Activated T-helper 1 cell treated with anti-CD3 and anti-CD28 coated beads, Interleukin-2, amount 50 U/mL, for 16 hours (primary cell): ENCODE measurements at places on chromosomes 3 and 15.

DNA sequence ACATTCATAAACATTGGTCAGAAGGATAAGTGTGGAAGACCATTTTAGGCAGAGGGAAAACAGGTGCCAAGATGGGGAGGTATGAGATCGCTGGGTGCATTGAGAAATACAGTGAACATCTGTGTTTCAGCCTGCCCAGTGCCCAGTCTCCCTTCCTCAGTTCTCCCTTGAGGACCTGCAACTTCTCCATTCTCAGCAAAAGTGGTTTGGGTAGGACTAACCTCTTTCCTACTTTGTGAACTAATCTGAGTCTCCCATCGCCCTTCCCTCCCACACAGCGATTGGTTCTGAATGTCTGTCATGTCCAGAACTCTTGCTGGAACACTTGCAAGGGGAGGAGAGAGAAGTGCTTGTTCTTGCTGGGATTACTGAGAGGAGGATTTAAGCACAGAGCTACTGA is 10.9 kb upstream of the CCNL1 start:
- no peak for DNase-seq

- DNase-seq = no peak
Observed at GRCh38 chr3:130480736-130481135, 36.2 kb upstream of the COL6A6 start.

DNA sequence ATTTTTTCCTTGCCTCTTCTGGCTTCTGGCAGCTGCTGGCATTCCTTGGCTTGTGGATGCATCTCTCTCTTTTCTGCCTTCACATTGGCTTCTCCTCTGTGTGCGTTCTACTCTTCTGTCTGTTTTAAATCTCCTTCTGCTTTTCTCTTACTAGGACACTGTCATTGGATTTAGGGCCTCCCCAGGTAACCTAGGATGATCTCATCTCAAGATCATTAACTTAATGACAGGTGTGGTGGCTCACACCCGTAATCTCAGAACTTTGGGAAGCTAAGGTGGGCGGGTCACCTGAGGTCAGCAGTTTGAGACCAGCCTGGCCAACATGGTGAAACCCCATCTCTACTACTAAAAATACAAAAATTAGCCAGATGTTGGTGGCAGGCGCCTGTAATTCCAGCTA is 40.9 kb upstream of the ULK4 start:
- no peak for DNase-seq

DNA sequence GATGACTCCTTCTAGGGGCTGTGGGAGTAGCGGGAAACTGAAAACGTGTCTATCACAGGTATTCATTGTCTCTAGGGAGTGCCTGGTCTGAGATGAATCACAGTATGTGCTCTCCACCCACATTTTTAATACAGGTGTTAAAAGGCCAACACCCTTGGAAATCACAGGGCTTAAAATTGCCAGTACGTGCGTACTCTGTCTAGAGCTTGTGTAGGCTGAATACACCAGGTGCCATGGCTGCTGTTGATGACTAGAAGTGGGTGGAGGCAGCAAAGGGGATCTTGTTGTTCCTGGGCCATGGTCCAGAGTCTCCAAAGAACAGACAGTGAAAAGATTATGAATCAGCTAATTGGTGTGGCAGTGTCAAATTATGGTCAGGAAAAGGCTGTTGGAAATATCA is 35.1 kb upstream of the P3H2 start:
- no peak for DNase-seq

GRCh38 chr15:80591471-80591870 is 103.6 kb upstream of the ABHD17C start:
- DNase-seq = no peak

DNA sequence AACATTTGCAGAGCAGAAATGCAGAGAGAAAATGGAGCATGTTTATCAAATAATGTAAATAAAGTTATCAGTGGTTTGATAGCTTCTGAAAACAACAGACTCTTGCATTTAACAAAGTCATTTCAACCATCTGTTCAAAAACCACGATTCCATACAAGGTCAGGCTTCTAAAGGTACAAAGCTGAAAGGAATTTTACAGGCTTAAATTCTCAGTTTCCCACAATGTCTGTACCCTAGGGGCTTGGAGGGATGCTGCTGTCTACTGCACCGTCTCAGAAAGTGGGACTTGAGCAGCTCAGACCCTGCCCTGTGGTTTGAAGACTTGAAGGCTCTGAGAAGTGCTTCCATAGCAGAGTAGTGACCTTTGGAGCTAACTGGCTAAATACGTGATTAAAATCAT is 30.4 kb upstream of the TM4SF1 start:
- no peak for DNase-seq

- no peak for DNase-seq
Observed at GRCh38 chr3:87461036-87461435, 184.7 kb upstream of the POU1F1 start.

DNA sequence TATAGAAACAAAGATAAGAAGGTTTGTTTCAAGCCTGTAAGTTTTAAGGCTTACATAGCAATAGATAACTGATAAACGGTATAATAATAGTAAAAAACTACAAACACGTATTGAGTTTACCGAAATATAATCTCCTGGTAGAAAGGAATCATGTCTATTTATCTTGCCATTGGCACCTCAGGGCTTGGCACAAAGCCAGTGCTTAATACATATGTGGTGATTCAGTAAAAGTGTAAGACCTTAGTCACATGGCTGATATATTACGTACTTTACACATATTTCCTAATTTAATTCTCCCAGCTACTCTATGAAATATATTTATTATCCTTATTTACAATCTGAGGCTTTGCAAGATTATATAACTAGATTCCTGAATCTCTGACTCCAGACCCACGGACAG is 32.0 kb upstream of the SLCO3A1 start:
- DNase-seq = no peak

DNA sequence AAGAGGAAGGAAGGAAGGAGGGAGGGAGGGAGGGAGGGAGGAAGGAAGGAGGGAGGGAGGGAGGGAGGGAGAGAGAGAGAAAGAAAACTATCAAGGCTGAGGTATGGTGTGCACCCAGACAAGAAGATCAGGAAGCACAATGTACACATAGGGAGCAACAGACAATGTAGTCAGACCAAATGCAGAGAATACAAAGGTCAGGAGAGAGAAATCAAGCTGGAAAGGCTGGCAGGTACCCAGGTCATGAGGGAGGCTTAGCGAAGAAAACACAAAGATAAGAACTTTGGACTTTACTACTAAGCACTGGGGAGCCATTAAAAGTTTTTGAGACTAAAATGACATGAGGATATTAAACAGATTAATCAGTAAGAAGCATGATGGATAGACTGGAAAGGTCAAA is 176.0 kb upstream of the TMCO5A start:
- no peak for DNase-seq

DNA sequence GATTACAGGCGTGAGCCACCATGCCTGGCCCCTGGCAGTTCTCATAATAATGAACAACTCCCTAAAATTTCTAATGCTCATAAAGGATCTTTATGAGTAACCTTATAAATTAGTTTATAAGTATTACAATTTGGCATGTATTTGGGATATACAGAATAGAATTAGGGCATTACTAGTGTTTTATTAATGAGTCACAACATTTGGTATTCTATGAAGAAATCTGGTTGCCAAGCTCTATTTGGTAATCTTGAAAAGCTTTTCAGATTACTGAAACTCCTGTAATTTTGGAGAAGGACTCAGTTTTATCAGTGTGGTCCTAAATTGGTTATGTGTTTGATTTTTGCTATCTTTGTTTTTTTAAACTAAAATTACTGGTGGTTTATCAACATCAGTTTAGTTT is 45.8 kb downstream of the TM6SF1 start:
- DNase-seq = no peak

DNA sequence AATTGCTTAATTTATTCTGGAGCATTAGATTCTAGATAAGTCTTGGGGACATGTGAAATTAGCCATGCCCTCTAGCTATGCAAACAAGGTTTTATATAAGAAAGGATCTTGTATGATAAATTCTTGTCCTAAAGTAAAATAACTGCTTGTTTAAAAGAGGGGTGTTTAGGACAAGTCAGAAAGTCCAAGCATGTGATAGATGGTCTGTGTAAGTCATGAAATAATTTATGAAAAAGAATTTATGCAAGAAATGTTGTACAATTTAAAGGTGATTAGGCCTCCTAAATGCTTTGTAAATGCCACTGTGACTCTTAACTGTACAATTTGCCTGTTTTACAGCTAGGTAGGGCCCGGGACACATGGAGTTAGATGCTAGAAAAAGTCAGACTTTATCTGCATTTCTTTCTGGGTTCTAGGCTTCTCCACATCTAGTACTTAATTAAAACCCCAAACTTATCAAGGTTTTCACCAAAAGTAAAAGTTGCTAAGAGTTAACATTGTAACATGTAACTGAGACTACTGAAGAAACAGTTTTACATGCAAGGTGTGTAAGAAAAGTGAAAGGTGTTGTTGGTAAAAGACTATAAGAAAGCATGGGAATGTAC is 13.2 kb downstream of the LINS1 start:
- DNase-seq = no peak

DNA sequence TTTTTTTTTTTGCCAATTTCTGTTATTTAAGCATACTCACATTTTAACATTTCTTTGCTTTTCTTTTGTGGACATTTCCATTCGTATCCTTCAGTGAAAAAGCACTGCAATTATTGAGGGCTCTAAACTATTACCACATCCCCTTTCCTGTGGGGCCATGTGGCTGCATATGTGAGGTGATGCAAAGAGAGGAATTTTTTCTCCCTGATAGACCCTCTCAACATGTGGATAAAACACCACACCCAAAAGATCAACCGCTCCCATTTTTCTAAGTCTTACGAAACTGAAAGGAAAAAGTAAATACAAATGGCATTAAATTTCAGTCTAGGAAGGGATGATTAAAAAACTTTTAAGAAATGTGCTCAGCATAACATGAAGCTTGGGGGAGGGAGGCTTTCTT is 68.8 kb downstream of the DNAJC13 start:
- DNase-seq = no peak

DNA sequence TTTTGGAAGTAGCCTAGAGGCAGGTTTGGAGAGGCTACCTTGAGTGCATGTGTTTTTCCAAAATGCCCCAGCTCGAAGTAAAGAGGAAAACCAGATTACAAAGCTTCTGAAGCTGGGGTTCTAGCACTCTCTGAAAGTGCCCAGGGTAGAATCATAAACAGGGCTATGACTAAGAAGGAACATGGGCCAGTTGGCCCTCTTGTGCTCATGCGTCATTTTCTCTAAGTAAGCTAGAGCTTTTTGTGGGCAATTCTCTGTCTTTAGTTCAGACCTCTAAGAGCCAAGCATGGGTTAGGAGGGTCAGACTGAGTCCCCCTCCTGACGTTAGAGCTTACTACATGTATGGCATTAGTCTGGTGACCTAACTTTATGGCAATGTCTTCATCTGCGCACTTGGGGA is 129.5 kb upstream of the UMPS start:
- DNase-seq = no peak

DNA sequence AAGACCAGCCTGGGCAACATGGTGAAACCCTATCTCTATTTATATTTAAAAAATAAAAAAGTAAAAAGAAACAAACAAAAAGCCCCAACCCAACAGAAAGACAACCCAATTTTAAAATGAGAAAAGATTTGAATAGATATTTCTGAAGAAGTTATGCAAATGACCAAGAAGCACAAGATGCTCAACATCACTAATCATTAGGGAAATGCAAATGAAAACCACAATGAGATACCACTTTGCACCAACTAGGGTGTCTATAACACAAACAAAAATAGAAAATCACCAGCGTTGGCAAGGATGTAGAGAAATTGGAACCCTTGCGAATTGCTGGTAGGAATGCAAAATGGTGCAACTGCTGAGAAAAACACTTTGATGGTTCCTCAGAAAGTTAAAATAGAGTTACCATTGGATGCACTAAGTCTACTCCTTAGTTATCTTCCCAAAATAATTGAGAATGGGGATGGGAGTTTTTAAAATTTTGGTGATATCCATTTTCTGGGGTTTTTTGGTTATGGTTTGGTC is 45.8 kb upstream of the CCNB2 start:
- no peak for DNase-seq

DNA sequence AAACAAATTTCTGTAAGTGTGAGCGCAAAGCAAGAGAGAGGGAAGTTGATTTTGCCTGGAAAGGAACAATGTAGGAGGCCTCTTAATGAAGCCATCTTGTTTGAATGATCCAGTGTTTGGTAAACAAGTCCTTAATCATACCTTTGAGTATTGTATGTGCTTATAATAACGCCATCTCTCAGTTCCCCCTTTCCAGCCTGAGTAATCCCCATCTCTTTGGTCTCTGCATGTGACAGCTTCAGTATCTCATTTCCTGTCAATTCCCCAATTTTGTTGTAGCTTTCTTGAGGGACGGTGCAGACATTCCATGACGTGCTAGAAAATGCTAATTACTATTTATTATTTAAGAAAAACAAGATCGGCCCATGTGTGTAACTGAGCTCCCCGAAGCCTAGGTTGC is 349.3 kb upstream of the NR2F2 start:
- no peak for DNase-seq
